A673 (cell line): ENCODE measurements at places on chromosomes 1 and 21. TPM values are rescaled to one million over a fixed set of nuclear protein-coding genes. Genes with fewer than 3 reads are reported as not detected.

DNA sequence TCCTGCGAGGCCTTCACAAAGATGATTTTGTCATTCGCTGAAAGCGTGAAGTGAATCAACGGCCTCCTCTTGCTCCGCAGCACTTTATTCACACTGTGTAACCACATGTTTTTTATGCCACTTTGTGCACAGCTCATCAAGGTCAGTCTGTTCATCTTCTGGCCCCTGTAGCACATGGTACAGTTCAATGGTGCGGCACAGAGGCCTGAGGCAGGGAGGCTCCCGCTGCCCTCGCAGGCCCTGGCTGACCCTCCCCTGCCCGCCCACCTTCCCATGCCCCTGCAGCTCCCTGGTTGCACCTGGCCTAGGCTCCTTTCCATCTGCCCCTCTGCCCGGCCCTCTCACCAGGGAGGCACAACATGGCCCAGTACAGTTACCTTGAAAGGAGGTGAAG lies 87.5 kb downstream of the CD247 start:
- H3K36me3 ChIP-seq, result no peaks in the 10 kb centered on the region
- H3K27ac ChIP-seq, result peak overlapping the region; percentile 25
- DNase-seq, result no peak
- H3K4me3 ChIP-seq, result no peak overlapping the region
- no peaks in the 10 kb centered on the region for H3K27me3 ChIP-seq

- peaks cover 7% of the 10 kb centered on the region for H3K4me1 ChIP-seq
- no peak for DNase-seq
- H3K36me3 ChIP-seq, result no peaks in the 10 kb centered on the region
- no peak overlapping the region for H3K27ac ChIP-seq
These were observed 4.2 kb downstream of the SDC3 start for GRCh38 chr1:30904191-30904961.

GBP1 gene
- 9.4 and 10.1 TPM in 2 replicates for total RNA-seq

- H3K36me3 ChIP-seq, result no peaks in the 10 kb centered on the region
- H3K4me1 ChIP-seq, result peaks cover 5% of the 10 kb centered on the region
- H3K4me3 ChIP-seq, result no peak overlapping the region
These were observed 230.5 kb upstream of the ZRANB2 start for GRCh38 chr1:71311376-71311775.

- H3K27me3 ChIP-seq, result no peaks in the 10 kb centered on the region
- H3K4me3 ChIP-seq, result peak overlapping the region; percentile 67
- H3K4me1 ChIP-seq, result peaks cover 4% of the 10 kb centered on the region
These were observed 534 bp downstream of the DNAJC28 start for GRCh38 chr21:33490991-33491372.

NTMT2 gene
- total RNA-seq, result not detected in 2 replicates
